T-helper 9 cell (primary cell): ENCODE measurements at places on chromosomes 1 and 21.

DNA sequence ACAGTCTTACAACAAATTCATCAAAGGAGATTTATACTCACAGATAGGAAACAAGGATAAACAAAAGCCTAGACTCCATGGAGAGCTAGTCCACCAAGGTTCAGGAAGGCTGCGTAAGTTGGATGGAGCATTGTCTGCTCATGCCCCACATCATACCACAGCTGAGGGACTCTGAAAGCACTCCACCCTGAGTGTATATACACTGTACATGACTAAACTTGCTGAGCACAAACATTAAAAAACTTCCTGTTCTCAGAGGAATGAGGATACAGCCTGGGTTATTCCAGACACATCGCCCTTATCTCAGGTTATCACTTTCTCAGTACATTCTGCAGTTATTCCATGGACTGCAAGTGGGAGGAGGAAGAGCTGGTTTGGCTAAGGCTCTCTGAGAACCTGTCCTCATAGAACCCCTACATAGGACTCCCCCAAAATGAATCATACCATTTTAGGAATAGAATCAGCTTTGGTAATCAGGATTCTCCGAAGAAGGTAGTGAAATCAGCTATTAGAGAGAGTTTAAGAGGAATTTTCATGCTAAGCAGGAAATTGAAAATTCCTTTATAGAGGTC, 58.0 kb upstream of the PRMT6 start:
- no peak for DNase-seq

GRCh38 chr1:200794506-200795065, 55.9 kb downstream of the CAMSAP2 start:
- no peak for DNase-seq

GRCh38 chr21:26934383-26934782, 32.5 kb downstream of the ADAMTS5 start:
- DNase-seq, result no peak

DNA sequence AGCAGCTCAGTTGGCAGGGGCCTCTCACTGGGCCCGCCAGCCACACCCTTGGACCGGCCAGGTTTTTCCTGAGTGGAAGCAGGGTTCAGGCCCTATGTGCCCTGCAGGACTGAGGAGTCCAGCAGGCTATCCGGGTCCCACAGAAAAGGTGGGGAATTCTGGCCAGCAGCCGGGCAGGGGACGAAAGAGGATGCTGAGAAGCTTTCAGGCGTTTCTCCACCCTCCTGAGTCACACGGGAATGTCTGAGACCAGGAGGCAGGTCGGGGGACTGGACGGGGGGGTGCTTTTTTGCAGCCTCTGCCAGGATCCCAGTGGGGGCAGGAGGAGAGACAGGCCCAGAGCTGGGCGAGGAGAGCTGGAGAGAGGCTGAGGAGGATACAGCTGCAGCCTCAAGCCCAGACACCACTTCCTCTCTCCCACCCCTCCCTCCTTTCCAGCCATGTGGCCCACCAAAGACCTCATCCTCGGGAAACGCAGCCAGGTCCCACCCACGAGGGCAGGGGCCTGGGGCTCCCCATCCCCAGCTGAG, 105.4 kb downstream of the SPSB1 start:
- DNase-seq, result no peak

- no peak for DNase-seq
Measured at GRCh38 chr1:15171271-15171908, 17.8 kb downstream of the TMEM51 start.

DNA sequence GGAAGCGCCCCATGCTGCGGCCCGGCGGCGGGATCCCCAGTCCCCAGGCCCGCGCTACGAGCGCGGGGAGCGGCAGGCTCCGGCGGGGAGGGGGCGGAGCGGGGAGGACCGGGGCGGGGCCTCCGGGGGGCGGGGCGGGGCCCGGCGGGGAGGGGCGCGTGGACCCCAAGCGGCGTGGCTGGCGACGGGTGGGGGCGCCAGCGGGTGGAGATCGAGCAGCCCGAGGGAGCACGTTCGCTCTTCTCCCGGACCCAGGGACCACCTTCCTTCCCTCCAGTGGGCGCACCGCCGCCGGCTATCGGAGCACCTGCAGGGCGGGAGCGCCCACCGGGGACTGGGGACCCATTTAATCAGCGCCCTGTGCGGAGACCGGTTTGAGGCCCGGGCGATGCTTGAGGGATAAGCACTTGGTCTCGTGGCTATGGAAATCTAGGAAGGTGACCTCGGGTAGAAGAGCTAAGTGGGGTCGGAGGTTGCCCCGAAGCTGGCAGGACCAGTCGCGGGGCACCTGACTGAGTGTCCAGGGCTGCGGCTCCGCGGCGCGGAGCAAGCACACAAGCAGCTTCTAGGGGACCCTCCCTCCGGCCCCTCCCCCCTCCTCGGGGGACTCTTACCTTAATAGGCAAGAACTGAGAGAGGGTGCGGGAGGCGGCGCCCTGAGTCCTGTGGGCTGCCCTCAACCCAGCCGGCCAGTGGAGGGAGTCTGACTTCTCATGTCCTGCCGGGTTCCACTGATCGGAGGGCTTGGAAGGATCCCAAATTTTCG, at the start of gene TSPAN2:
TSS of gene TSPAN2 (minus strand) at position 84 of the 766 bp plus-strand sequence. CDS start at position 13, 71 bp downstream.
- DNase-seq, result peak; percentile 65

DNA sequence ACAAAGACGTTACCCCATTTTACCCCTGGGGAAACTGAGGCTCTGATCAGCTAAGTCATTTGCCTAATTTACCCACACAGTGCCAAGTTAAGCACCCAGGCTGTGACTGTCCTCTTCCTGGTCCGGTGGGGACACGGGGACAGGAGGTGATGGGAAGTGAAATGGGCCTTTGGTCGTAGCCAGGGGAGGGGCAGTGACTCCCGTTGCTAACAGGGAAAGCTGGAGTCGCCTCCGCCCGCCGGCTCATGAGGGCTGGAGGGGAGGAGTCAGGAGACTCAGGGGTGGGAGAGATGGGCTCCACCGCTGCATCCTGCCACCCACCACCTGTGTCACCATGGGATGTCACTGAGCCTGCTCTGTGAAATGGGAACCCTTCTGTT, 139.3 kb downstream of the PGBD5 start:
- no peak for DNase-seq

DNA sequence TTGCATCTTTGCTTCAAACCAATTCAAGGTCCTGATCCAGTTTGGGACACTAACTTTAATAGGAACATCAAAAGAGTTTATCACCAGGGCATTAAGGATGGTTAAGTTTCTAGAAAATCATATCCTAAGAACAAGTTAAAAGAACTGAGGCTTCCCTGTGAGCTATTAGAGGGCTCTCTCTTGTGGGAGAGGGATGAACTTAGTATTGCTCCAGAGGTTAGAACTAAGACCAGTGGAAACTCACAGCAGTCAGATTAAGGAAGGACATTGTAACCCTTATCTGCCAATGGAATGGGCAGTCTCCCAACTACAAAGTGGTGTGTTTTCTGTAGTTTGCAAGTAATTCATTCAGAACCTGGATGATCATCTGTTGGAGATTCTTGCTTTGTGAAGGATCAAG, 36.8 kb downstream of the UBE2U start:
- DNase-seq, result no peak

- no peak for DNase-seq
Measured at GRCh38 chr1:177309880-177310279, 139.1 kb downstream of the BRINP2 start.

GRCh38 chr1:154483941-154484803, 17.8 kb upstream of the TDRD10 start:
- DNase-seq, result no peak

- DNase-seq, result no peak
Measured at GRCh38 chr1:184621260-184621659, 133.4 kb downstream of the EDEM3 start.

- DNase-seq, result no peak
Measured at GRCh38 chr1:16212251-16212961, at the start of gene ARHGEF19. Gene ARHGEF19, minus strand, starts transcription at chr1:16212652. Its CDS starts 3,598 bp downstream, at chr1:16209054.

DNA sequence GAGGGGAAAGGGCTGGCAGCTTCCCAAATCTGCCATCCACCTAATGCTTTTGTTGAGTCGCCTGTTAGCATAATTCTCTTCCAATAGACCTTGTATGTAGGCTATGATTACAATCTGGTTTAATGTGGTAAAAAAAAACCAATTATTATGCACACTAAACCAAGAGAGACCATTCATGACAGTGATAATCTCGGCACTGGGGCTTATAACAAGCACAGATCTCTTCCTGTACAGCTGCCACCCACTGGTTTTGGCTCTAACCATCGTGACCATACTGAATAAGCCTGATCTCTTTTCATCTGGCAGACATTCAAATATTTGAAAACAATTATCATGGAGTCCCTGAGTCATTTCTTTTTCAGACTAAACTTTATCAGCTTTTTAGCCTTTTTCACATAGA, 12.0 kb upstream of the SYT14 start:
- no peak for DNase-seq

- DNase-seq, result no peak
Measured at GRCh38 chr1:42158189-42158588, 5.0 kb downstream of the GUCA2B start.

DNA sequence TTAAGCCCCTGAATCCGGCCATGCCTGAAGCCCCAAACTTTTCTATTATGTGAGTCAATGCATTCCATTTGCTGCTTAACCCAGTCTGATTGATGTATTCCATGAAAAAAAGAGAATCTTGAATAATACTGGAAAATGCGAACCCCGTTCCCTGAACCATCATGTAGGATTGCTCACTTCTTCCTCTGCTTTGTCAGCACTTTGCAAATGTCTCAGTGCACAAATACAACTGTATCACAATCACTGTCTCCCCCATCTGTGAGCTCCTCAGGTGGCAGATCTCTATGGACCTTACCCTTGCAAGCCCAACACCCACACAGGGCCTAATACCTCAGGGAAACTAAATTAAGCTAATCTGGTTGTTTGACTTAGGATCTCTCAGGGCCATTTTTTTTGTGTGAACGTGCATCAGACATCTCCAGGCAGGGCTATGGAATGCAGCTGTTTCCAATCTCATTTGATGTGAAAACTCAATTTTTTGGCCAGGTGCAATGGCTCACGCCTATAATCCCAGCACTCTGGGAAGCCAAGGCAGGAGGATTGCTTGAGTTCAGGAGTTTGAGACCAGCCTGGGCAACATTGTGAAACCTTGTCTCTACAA, 2.1 kb upstream of the RCAN3 start:
- DNase-seq, result no peak

DNA sequence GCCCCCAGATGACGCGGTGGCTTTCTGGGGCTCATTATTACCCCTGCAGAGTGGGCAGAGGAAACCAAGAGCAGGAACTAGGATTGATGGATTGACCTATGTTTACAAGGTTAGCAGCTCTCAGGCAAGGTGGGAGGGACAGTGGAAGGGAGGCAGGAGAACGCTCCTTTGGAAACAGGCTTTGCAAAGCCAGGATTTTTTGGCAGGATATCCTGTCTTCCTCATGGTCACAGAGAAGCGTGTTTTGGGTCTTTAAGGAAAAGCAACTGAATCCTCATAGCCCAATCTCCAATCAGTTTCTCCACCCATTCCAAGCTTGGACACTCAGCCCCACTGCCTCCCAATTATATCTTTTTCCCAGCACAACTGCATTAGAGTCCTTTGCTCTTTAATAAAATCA, 105.6 kb upstream of the SOD1 start:
- DNase-seq, result no peak

DNA sequence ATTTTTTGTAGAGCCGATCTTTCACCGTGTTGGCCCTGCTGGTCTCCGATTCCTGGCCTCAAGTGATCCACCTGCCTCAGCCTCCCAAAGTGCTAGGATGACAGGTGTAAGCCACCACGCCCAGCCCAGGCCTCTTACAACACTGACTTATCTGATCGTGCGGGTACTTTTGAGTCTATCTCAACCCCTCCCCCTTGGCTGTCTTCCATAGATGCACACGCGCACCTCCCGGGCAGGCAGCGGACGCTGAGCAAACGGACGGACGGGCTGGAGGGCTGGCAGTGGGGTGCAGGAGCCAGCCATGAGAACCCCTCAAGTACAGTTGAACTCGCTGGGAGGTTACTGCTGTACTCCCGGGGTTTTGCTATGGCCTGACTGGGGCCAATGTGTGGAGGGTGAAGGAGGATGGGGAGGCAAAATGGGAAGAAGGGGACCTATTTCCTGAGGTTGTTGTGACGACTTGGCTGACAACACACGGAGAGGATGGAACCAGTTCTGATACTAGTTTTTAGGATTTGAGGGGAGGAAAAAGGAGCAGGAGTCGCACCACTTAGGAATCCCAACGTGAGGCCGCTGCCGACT, 959 bp downstream of the CD58 start:
- DNase-seq, result peak; percentile 46

GRCh38 chr1:117561071-117561470, 44.8 kb upstream of the TENT5C start:
- no peak for DNase-seq

DNA sequence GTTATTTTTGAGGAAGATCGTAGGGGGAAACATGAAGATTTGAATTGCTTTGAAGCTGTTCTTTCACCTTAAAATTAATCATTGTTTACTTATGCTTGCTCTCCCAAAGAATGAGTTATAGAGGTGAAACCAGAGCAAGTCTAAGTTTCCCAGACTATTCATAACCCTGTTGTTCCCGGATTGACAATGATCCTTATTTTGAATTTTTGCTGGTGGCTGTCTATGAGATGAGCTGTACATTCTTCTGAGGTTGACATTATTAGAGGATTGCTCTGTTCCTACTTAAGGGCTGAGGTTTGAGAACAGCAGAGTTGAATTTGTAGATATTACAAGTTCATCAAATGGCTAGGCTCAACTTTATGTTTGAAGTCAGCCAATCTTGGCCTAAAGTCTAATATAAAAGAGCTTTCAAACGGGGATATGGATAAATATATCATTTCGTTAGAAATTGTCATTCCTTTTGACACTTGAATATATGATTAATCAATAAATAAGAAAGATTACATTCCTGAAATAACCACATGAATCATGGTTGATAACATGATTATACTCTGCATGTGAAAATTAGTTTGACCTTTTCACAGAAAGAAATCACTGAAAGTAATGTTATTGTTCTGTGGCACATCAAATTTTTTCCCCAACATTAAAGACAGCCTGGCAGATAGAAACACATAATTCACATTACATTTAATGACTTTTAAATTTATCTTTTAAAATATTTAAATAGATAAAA, 19.1 kb upstream of the PDE4B start:
- DNase-seq, result no peak

DNA sequence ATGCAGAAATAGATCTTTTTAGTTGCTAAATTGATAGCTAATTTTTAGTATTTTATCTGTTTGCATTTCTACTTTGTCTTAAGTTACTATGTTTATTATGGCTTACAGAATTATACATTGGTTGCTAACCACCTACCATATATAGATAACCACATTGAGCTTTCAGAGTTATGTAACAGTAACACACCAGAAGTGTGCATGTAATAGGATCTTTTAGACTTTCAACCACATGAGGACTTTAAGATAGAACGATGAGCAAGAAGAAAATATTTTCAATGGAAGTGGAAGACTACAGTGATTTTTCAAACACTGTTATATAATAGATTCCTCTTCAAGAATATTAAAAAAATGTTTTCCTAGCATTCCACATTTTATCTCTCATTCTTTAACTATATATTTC, 28.8 kb downstream of the TOR1AIP1 start:
- no peak for DNase-seq
